AG04449 (cell line): ENCODE measurements at places on chromosomes 7 and 10.

GRCh38 chr7:118777308-118777707, 552.8 kb downstream of the ANKRD7 start:
- DNase-seq = no peak

GRCh38 chr10:26746061-26746460, 48.6 kb downstream of the PDSS1 start:
- DNase-seq = no peak

GRCh38 chr10:4868357-4868657, 42.3 kb downstream of the AKR1E2 start:
- no peak for DNase-seq

DNA sequence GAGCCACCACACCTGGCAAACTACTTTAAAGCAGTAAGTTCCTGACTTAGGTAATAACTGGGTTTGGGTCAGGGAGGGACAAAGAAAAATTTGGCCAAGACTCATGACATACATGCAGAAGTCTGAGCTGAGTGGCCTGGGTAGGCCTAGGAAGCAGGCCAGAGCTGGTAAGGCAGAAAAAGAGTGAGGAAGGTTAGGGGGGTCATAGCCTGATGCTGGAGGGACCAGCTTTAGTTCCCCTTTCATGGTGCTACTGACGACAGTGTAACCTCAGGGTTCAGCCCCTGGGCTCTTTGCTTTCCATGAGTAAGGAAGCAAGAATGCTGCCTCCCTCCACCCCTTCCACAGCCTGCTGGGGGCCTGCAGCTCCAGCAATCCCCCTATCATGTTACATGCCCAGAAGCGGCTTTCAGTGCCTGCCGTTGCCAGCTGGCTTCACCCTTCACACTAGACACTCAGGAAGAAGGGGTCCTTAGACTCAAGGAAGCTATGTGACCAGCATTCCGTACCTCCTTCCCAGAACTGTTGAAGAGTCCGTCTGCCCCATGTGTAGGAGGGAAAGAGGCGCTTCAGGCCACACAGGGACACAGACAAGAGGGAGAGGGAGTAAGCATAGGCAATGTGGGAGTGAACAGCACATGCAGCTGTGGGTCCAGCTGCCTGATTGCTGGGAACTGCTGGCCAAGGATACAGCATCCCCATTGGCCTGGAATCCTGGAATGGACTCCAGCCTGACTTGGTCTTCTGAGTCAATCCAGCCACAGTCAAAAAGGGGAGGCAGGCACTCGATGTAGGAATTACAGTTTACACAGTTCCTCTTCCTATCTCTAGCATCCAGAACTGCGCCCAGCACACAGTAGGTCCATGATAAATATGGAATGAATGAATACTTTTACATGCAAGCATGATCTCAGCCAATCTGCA, 4.1 kb upstream of the PLAU start:
- peak; percentile 96 for DNase-seq

GRCh38 chr10:120415709-120416330, 41.2 kb upstream of the PLPP4 start:
- no peak for DNase-seq
